ENCODE measurements at places on chromosomes 1 and 21.

DNA sequence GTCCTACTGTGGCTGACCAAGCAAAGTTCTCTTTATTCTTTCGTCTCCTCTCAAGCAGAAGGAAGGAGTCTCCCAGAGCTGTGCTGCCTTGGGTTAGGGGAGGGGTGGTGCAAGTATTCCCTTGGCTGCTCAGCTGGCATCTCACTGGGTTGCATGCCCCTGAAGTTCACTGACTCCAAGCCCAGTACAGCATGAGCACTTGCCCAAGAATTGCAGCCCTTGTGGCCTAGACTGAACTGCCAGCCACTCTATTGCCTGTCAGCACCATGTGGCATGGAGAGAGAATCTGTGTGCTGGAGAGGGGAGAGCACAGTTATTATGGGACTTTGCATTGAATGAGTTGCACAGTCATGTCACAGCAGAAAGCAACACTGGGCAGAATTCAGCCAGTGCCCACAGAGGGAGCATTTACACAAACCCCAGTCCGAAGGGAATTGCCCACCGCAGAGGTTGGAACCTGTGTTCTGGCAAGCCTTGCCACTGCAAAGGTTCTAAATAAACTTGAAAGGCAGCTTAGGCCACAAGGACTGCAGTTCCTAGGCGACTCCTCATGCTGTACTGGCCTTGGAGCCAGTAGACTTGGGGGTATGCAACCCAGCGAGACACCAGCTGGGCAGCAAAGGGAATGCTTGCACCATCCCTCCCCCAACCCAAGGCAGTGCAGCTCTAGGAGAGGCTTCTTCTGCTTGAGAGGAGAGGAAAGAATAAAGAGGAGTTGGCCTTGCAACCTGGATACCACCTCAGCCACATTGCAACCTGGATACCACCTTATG is 28.8 kb downstream of the DR1 start:
- no peak for DNase-seq

- DNase-seq: no peak
Measured at GRCh38 chr1:10059342-10059718, 26.6 kb downstream of the UBE4B start.

DNA sequence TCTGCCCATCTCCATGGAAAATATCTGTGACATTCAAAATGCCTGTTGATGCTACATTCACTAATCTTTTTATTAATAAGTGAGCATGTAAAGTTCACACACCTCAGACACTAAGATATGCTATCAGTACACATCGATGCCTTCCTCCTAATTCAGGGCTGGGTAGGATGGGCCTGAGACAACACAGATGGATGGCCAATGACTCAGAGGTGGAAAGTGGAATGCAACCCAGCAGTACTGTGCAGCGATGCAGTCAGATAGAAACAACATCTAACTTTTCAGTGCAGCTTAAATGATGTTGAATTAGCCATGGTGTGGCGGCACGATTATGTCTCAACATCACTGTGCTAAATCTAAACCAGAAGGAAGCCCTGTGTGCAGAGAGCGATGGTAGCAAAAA is 161.6 kb upstream of the KCNJ15 start:
- DNase-seq: no peak

DNA sequence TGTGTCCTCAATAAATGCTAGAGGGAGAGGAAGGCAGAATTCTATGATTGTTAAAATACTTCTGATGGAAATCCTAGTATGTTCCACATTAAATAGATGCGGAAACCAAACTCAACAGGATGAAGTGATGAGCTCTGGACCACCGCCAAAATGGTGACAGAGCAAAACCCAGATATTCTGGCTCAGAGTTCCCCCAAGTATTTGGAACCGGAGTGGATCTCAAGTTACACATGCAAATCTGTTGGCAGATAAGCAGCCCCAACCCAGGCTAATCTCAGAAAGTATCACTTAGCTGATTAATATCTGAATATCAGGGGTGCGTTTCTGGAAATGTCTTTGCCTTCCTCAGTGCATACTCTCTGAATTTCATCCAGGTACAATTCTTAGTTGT is 17.4 kb upstream of the GRHL3 start:
- no peak for DNase-seq

- peak; percentile 44 for DNase-seq
Measured at GRCh38 chr21:33441489-33442477, 38.0 kb downstream of the TMEM50B start.

All from BE2C (cell line).